NCI-H524 treated with DMSO at 0.1 percent for 48 hours (cell line): ENCODE measurements at places on chromosomes 2 and 18.

DNA sequence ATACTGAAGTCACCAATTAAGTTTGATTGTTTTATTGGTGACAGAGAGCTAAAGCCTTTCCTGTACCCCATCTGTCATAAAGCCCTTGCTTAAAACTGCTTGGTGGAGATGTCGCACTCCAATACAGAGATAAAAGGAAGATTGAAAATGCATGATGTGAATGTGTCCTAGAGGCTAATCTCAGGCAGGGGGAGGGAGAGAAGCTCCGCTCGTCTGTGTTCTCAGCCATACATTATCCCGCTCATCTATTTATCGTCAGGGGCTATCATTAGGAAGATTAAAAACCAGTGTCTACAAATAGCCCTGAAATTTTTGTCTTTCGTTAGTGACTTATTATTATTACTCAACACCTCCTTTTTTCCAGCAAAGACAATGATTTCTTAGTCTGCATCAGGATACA lies 110.3 kb downstream of the CMPK2 start:
- DNase-seq, result no peak

GRCh38 chr2:119385466-119385865 lies 18.7 kb downstream of the DBI start:
- DNase-seq, result no peak

DNA sequence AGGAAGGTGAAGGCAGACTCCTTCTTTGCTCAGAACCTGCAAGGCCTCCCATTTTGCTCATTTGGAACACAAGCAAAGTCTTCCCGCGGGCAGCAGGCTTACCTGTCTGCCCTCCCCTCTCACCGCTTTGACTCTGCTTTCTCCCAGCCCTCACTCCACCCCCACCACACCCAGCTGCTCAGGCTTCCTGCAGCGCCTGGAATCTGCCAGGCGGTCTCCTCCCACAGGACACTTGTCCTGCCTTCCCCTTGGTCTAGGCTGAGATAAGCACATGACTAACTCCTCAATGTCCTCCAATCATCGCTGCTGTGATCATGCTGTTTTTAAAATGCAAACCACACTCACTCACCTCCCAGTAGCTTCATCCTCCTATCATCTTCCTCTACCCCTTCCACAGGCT lies 430.0 kb downstream of the ZNF516 start:
- no peak for DNase-seq

DNA sequence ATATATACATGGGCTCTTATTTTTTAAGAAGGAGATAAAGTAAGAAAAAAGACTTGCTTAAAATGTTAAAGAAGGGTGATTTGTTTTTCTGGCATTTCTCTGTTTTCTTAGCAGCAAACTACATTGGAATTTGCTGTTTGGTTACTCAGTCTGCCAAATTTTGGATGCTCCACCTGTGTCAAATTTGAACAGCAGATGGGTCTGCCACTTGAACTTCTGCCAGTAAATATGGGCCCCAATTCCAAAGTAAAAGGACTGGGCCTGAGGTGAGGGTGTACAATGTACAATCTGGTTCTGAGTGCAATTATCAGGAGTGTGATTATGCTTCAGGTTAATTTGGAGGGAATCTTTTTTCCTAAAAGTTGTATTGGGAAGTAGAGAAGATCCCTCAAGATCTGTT lies 794.5 kb downstream of the DSC3 start:
- DNase-seq, result peak; percentile 11

- no peak for DNase-seq
These were observed 392.8 kb downstream of the TSN start for GRCh38 chr2:122148128-122148767.

DNA sequence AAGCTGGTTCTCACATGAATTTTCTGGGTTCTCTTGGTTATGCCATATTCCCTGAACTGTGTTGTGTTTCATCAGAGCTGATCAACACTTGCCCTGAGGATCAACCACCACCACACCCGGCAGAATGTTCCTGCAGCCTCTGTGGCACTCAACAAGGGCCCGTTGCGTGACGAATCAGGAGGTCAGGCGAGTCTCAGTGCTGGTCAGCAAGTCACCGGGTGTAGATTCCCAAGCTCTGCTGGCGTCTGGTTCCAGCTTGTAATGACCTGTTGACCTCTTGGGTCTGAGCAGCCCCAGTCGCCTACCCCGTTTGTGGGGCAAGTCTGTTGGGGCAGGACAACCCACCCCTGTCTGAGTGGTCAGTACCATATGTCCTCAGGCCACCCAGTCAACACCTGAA lies 46.0 kb downstream of the ADCY3 start:
- no peak for DNase-seq

- no peak for DNase-seq
These were observed 164.4 kb downstream of the PDE11A start for GRCh38 chr2:177908182-177908581.

GRCh38 chr2:203080447-203081045 lies 65.9 kb downstream of the NBEAL1 start:
- no peak for DNase-seq

- DNase-seq, result peak; percentile 1
These were observed 14.9 kb downstream of the TYW5 start for GRCh38 chr2:199940373-199940772.

GRCh38 chr18:76490033-76490432 lies 5.0 kb downstream of the ZNF516 start:
- DNase-seq, result no peak

DNA sequence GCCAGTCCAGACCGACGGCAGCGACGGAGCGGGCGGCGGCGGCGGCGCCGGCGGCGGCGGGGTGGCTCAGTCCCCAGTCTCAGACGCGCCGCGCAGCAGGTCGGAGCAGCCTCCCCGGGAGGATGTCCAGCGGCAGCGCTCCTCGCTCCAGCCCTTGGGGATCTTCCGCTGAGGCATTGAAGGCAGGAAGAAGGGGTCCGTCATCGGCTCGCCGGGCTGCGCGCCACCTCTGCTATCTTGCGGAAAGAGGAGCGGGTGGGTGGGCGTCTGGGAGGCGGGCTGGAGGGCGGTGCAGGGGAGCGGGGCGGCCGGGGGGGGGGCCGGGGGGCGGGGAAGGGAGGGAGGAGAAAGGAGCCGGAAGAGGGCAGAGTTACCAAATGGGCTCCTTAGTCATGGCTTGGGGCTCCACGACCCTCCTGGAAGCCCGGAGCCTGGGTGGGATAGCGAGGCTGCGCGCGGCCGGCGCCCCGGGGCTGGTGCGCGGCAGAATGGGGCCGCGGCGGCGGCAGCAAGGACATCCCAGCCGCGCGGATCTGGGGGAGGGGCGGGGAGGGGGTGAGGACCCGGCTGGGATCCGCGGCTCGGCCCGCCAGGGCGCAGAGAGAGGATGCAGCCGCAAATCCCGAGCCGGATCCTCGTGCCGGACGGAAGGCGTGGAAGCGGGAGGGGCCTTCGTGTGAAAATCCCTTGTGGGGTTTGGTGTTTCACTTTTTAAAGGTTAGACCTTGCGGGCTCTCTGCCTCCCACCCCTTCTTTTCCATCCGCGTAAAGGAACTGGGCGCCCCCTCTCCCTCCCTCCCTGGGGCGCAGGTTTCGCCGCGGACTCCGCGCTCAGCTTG lies at the start of gene NETO1:
TSS of gene NETO1 (minus strand) at position 242 of the 839 bp plus-strand sequence. CDS start 696 bp downstream, outside the sequence.
- DNase-seq, result no peak
